ENCODE measurements at places on chromosomes 1 and 21.

- DNase-seq = no peak
These were observed 725 bp downstream of the RTCA start for GRCh38 chr1:100266741-100267140.

DNA sequence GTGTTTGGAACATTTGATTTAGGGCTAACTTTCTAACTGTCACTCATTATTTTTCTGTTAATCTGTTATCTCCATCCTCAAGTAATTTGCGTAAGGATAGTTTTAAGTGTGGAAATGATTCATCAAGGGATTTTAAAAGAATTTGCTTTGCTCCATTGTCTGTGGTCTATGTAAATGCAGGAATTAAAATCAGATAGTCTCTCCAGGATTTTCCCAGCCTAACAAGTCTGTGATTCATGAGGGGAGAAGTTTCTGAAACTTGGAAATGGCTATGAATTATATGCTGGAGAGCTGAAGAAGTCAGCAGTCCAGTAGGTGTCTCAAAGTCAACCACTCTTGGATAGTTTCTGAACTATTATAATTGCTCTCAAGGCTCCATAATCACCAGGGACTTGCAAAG is 264.5 kb downstream of the MRPL39 start:
- DNase-seq = no peak

DNA sequence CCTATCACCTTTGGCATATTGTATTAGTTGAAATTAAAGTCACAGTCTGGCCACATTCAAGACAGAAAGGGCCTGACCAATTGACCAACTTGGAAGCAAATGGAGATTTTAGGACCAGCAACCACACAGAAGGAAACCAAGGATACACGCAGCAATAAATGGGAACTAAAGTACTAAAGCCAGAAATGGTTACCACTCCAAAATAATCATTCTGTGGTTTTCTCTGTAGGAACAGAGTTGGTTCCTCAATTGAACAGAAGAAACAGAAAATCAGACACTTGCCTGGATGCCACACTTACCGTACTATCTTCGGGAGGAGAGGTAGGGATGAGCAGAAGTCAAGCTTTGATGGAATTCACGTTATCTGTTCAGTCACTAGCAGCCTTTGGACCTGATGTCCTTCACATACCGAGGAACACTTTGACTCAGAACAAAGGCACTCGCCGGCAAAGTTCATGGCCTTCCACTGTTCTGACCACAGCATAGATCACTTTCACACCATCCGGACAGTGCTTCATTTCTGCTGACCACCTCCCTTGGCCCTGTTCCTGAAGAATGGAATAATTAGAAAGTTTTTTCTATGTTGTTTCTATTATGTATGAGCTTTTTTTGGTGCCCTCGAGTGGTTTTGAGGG is 96.9 kb downstream of the LPAR3 start:
- DNase-seq = no peak

- DNase-seq = no peak
These were observed 874.1 kb upstream of the B3GALT2 start for GRCh38 chr1:194060481-194060880.

- DNase-seq = no peak
These were observed 3.2 kb upstream of the CCNL2 start for GRCh38 chr1:1402072-1402900.

GRCh38 chr1:236160540-236161127 is 18.3 kb downstream of the GPR137B start:
- no peak for DNase-seq

DNA sequence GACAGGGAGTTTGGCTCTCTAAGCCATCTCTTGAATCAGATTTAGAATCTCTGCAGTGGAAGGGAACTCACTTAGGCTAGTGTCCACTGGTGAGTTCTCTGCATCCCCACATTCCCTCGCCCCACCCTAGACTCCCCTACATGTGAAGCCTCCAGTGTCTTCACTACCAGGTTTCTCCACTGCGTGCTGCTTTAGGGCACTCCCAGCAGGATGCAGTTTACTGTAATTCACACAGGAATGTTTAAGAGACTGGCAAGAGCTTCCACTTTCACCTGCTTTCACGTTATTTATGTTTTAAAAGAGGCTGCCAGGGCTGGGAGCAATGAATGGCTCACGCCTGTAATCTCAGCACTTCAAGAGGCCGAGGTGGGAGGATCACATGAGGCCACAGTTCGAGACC is 60.2 kb downstream of the KAZN start:
- no peak for DNase-seq

- no peak for DNase-seq
These were observed 9.0 kb upstream of the CDC20 start for GRCh38 chr1:43349594-43350306.

- no peak for DNase-seq
These were observed 651.6 kb upstream of the ADGRL4 start for GRCh38 chr1:79657951-79658658.

DNA sequence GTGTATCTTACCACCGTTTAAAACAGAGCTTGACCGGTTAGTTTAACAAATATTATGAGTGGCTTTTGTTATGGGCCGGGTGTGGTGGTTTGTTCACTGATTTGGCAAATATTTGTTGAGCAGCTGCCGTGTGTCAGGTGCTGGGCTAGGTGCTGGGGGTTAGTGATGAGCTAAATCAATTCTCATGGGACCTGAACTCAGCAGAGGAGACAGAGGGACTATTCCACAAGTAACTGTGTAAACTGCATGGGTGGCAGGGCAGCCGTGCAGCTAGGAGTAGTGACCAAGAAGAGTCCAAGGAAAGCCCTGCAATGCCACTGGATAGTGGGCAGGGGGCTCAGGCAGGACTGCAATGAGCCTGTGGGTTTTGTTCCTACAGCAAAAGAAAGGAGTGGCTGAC is 11.2 kb upstream of the C2CD2 start:
- no peak for DNase-seq

DNA sequence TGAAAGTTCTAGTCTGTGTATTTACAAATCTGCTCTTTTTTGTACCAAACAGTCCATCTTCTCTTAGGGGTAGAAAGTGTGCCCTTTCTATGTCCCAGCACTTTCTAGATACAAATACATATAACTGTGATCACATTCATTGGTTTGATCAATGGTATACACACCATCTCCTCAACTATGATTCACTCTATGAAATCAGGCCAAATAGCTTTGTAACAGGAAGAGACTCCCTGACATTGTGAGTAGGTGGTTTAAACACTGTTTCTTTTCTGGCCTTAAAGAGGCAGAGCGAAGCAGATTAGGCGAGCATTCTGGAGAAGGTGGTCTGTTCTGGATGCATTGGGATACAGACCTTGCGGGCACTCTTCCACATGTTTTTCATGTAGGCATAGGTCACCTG is 39.3 kb upstream of the EXOSC10 start:
- no peak for DNase-seq

GRCh38 chr1:219847215-219847855 is 81.0 kb downstream of the SLC30A10 start:
- DNase-seq = no peak

- DNase-seq = no peak
These were observed 107.0 kb downstream of the RHOU start for GRCh38 chr1:228842094-228842775.

DNA sequence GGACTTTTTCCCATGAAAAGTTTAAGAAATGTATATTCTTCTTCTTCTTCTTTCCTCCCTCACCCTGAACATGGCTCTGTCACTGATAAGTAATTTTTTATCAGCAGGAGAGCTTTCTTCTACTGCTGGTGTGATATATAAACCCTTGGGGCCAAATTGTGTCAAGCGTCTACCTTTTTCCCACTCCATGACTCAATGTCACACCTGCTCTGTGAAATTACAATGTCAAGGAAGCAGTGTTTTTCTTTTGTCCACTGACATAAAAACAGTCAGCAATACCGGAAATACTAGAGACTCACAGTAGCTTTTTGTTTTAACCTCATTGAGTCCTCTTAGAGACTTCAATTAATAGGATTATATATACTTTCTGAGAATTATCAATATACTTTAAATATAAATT is 416.2 kb upstream of the ADGRL4 start:
- no peak for DNase-seq

DNA sequence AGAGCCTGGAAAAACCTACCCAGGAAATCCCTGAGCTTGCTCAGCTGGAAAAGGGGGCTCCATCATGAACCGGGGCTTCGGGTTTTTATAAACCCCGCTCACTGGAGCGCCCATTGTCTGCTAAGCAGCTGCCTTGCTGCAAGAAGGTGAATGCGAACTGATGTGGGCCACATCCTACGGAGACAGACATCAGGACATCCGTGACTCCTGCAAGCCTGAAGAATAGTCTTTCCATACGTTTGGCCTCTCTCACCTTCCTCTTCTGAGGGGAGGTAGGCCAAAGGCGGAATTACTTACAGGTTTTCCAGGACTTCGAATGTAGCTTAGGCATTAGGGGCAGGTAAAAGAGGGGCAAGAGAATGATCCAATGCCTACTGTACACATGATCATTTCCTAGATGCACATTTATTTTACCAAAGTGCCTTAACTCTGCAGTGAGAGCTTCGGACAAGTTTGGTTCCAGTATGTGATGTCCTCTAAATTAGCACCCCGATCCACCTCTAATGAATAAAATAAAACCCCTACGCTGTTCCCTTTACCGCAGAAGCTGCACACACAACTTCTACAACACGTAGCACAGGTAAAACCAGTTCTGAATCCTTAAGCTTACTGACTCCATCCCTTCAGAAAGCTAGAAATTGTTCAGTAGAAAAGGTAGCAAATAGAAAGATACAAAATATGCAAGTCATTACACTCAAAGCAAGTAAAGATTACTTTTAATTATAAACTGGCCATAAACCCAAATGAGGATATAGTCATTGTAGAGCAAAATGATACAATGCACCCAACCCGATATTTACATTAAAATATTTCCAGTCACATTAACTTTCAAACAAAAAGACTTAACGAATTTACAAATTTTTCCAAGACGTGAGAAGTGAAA is 866 bp upstream of the SORT1 start:
- no peak for DNase-seq

DNA sequence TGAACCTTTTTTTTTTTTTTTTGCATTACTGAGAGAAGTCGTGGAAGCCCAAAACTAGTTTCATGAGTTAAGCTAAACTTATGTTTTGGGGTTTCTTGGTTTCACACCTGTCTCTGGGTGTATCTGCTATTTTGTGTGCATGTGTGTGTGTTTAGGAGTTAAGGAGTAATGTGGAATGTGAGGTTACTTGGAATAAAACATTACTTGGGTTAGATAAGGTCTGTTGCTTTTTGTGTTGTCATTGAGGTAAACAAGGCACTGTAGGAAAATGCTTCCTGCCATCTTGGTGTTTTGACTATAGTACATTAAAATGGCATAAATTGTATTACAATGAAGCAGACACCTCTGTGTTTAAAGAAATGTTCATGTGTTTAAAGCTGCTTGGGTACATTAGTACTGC is 2.9 kb downstream of the TENT5C start:
- no peak for DNase-seq

DNA sequence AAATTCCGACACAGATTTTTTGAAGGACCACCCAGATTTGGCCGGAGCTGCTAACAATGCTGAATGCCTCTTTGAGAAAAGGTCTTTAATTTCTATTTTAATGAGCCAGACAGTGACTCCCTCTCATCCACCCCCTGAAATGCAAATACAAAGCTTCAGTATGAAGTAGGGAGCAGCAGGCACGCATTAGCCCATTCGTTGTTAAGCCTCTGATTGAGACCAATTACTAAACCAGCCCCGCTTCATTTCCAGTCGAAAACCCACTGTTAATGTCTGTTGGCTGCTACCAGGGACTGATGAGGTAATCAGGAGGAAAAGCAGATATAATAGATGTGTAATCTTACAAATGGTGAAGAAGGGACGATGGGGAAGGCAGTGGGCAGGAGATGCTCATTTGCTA is 4.8 kb upstream of the C8A start:
- no peak for DNase-seq

DNA sequence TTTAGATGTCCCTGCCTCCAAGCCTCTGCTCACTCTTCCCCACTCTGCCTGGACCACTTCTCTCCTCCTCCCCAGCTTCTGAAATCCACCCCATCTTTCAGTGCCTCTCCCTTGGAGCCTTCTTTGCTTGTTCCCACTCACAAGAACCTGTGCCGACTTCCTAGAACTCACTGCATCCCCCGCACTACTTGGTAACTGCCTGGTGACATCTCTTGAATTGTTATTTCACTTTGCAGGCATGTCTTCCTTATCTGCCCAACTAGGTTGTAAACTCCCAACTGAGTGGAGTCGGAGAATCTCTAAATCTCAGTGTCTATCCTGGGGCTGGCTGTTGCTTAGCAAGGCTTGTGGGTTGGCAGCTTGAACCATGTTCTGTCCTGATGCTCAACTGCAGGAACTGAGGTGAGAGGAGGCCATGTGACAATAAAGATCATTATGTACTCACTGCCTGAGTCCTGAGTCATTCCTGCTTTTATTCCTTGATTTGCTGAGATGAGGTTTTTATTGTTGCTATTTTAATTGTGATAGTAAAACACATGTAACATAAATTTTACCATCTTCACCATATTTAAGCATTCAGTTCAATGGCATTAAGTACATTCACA is 3.9 kb downstream of the KPRP start:
- DNase-seq = no peak

GRCh38 chr1:183368213-183369108 is 49.7 kb downstream of the NMNAT2 start:
- no peak for DNase-seq

- no peak for DNase-seq
These were observed at the start of gene NR0B2 for GRCh38 chr1:26913754-26914619. Gene NR0B2, minus strand, starts transcription at chr1:26913975. Its CDS starts 35 bp downstream, at chr1:26913940.

DNA sequence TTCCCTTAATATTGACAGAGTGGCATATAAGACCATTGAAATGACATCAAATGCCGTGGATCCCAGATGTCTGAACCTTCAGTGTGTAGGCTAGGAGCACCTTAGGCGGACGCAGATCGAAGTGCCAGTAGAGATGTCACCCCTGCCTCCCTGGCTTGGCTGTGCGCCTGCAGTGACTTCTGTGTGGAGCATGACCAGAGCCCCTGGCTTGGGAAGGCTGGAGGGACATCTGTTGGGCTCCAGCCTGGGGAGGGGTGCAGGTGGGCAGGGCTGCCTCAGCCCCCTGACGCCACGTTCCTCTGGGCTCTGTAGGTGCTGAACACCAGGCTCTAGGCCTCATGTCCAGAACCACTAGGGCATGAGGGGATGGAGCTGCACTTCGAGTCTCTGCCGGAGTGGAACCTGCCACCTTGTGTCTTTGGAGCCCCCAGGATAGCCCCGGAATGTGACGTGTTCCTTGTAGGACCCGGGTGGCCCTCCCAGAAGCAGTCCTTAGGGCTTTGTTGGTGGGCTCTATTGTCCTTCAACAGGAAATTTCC is 103.8 kb downstream of the ADARB1 start:
- DNase-seq = no peak
